ENCODE measurements at places on chromosomes 7 and 10.
A peak's percentile ranks its signal among the peaks of the same experiment; 100 is the strongest.

DNA sequence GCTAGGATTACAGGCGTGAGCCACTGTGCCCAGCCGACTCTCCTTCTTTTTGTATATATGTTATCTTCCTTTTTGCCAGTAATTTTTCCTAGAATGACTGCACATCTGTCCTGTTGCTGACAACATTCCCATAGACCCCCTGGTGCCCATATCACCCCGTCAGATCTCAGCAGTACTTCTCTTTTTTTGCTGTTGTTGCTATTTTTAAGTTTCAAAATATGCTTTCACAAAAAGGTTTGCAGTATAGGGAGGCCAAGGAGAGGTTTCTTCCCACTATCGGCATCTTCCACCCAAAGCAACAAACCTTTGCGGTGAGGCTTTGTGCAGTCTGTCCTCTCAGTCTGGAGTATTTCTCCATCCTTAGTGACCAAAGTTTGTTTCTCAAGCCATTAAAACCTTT, 23.1 kb downstream of the PIK3CG start:
- no peak for DNase-seq

DNA sequence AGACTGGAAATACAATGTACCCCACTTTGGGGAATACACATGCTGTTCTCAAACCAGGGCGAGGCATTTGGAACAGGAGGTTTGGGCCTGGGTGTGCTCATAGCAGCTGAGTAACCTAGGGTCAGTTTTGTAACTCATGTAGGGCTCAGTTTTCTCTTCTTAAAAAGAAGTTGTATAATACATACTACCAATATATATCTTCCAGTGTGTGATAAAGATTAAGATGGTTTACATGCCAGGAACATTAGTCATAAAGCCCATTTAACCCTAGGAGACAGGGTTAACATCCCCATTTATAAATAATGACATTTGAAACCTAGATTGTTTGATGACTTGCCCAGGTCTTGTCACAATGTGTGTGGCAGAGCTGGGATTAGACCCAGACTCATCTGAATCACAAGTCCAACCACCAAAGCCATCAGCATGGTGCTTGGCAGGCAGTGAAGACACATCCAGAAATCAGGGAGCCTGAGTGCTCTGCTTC, 6.0 kb downstream of the AKR1B10 start:
- DNase-seq: peak; percentile 22

- DNase-seq: no peak
These were observed 26.9 kb downstream of the NOD1 start for GRCh38 chr7:30451539-30452279.

DNA sequence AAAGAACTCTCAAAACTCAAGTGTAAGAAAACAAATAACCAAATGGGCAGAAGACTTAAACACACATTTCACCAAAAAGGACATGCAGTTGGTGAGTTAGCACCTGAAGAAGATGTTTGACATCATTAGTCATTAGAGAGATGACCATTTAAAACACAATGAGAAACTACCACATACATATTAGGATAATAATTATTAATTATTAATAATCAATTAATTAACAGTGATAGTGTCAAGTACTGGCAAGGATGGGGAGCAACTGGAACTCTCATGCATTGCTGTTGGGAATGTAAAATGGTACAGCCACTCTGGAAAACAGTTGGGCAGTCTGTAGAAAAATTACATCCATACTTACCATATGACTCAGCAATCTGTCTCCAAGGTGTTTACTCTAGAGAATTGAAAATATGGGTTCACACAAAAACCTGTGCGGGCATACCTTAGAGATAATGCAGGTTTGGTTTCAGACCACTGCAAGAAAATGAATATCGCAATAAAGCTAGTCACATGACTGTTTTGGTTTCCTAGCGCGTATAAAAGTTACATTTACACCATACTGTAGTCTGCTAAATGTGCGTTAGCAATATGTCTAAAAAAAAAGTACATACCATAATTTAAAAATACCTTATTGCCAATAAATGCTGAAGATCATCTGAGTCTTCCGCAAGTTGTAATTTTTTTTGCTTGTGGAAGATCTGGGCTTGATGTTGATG, 30.3 kb downstream of the ARID5B start:
- DNase-seq: no peak

GRCh38 chr7:12320241-12320986, 83.3 kb downstream of the VWDE start:
- DNase-seq: no peak

DNA sequence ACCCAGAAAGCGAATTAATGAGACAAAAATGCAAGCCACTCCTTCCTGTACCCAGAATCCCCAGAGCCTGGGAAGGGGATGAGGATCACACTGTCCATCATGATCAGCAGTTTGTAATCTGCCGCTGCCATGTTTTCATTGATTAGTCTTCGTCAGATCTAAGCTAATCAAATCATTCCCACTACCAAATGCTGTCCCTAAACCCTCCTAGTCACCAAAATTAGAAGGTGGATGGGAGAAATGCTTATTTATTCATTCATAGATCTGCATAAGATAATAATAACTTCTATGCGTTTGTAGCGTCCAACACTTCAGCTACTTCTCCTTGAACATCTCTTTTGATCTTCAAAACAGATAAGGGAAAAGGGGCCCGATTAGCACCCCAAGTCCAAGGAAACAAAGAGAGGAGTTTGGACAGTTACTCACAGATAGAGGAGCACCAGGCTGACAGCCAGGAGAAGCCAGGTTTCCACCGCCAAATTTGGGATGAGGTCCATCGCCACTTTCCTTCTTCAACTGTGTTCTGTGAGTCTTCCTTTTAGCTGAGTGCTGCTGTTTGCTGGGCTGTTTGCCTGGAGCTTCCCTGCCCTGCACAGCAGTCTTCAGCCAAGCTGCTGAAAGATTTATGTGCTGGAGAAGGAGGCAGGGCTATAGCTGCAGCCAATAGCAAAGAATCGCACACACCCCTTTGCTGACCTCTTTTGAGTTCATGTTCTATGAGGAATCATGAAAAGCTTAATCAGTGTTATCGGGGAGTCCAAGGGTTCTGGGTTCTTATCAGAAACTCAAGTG, at the start of gene CYP3A5:
TSS of gene CYP3A5 (minus strand) at position 597 of the 792 bp plus-strand sequence. CDS start at position 497, 100 bp downstream.
- DNase-seq: no peak

GRCh38 chr7:66950763-66951162, 29.7 kb downstream of the TMEM248 start:
- no peak for DNase-seq

DNA sequence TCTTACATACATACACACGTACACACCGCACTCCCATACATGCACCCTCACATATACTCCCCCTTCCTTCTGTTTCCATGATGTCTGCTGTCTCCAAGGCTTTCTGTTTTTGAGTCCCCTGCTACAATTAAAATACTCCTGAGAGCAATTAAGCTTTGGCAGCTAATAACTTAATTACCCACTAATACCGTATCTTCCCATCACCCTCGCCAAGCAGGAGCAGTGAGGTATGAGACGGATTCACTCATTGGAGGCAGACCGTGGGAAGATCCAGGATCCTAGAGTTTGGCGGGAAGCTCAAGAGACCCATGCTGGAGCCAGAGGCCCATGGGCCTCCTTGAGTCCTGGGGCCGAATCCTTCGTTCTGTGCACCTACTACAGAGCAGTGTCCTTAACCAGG, 1.7 kb upstream of the CALN1 start:
- no peak for DNase-seq

GRCh38 chr7:188174-188573, 4.2 kb upstream of the FAM20C start:
- DNase-seq: no peak
